NCI-H187 (cell line): ENCODE measurements at places on chromosomes 5 and 9.

DNA sequence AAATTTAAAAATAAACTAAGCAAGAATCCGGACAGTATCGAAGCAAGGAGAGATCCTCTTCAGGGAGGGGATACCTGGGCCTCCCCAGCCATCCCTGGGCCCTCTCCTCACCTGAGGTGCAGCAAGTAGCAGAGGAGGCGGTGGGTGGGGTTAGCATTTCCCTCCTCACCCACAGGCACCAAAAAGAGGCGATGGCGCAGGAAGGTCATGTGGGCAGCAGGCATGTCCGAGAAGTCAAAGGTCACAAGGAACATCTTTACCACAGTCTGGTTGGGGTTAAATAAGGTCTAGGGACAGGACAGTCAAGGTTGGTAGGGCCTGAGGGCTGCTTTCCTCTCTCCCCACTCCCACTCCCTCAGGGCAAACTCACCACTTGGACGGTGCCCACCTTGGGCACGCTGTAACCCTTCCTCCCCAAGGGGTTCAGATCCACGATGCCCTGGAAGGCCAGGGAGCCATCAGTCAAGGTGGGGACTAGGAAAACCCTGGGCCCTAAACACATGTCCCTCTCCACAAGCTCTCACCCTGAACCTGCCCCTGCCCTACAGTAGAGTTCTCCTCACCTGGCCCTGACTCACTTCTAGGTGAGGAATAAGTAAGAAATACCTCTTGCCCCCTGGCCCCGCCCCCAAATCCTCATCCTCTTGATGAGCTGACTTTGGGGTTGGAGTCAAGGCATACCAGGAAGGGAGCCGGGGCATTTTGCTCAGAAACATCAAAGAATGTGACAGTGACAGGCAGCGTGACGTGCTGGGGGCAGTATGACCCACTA, 2.8 kb upstream of the STOML2 start:
- DNase-seq, result no peak

DNA sequence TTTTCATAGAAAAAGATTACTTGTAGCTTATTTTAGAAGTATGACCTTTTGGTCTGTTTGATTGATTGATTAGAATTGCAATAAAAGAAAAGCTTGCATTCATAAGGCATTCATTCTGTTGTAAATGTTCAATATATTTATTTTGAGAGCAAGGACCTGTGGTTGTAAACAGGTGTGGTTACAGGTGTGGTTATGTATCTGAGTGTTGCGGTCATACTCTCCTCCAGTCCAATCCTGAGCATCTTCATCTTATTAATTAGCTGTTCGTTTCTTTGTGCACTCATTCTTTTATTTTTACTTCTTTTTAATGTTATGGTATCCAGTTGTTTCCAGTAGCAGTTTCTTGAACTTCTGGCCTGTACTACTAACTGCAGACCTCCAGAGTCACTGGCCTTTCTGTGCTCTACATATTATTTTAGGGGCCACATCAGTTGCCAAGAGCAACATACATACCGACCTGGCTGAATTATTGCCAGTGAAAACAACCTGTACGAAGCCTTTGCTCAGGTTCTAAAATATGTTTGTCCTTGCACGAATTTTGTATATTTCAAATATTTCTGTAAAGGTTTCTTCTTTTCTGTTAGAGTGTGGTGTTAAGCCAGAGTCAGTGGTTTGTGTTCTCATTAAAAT, 128.7 kb downstream of the CDC42SE2 start:
- no peak for DNase-seq

DNA sequence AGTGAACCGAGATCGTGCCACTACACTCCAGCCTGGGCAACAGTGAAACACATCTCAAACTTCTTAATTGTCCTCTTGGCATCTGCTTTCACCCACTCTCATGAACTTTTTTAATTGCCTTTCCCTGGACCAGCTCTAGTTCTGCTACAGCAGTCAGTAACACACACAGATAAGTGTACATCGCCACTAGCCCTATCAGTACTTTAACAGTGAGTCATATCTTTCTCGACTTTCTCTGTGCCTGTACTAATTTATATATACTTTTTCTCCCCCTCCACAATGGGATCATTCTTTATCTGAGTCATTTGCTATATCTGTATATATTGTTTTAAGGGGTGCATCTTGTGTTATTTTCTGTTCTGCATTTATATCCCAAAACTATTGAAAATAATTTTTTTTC, 6.7 kb downstream of the CDC37L1 start:
- DNase-seq, result no peak

DNA sequence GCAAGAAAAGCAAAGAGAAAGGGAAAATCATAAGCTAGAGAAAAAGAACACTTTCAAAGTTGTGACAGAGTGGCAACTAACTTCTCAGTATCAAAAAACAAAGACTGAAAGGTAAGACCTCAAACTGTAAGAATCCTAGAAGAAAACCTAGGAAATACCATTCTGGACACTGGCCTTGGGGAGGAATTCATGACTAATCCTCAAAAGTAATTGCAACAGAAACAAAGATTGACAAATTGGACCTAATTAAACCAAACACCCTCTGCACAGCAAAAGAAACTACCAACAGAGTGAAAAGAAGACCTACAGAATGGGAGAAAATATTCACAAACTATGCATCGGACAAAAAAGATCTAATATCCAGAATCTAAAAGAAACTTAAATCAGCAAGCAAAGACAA, 79.1 kb downstream of the FEM1C start:
- no peak for DNase-seq

DNA sequence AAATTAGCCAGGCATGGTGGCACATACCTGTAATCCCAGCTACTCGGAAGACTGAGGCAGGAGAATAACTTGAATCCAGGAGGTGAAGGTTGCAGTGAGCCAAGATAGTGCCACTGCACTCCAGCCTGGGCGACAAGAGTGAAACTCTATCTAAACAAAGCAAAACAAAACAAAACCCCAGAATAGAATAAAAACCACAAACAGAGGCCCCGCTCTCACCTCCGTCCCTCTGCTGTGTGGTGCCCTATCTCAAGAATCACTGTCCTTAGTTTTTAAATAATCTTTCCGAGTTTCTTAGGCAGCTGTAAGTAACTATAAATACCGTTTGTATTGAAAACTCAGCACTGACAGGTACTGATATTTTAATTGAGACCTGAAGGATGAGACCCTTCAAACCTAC, 42.7 kb upstream of the IER5L start:
- no peak for DNase-seq

GRCh38 chr5:134517553-134517952, 7.9 kb upstream of the JADE2 start:
- no peak for DNase-seq

- DNase-seq, result no peak
These were observed 240.6 kb downstream of the MARCHF11 start for GRCh38 chr5:15938961-15939360.

- DNase-seq, result no peak
These were observed 830 bp downstream of the ADAMTSL1 start for GRCh38 chr9:18474783-18475182.

GRCh38 chr5:83516377-83516776, 44.8 kb downstream of the VCAN start:
- DNase-seq, result no peak

- DNase-seq, result no peak
These were observed 20.6 kb downstream of the GLRX start for GRCh38 chr5:95801961-95802360.

DNA sequence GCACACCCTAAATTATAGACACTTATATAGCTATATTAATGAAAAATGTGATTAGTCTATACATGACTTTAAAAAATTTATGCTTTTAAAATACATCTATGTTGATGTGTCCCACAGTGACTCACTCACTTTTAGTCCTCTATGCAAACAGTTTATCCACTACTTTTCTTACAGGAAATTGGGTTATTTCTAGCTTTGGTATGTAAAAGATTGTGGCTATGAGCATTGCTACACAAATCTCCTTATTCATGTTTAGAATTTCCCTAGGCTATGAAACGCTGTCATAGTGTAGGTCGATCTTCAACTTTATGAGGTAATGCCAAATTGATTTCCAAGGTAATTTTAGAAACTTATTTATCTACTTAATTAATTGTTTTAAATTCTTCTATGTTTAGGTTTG, 687.4 kb downstream of the PRR16 start:
- DNase-seq, result no peak

- no peak for DNase-seq
These were observed 144.2 kb downstream of the MLLT3 start for GRCh38 chr9:20477940-20478620.

DNA sequence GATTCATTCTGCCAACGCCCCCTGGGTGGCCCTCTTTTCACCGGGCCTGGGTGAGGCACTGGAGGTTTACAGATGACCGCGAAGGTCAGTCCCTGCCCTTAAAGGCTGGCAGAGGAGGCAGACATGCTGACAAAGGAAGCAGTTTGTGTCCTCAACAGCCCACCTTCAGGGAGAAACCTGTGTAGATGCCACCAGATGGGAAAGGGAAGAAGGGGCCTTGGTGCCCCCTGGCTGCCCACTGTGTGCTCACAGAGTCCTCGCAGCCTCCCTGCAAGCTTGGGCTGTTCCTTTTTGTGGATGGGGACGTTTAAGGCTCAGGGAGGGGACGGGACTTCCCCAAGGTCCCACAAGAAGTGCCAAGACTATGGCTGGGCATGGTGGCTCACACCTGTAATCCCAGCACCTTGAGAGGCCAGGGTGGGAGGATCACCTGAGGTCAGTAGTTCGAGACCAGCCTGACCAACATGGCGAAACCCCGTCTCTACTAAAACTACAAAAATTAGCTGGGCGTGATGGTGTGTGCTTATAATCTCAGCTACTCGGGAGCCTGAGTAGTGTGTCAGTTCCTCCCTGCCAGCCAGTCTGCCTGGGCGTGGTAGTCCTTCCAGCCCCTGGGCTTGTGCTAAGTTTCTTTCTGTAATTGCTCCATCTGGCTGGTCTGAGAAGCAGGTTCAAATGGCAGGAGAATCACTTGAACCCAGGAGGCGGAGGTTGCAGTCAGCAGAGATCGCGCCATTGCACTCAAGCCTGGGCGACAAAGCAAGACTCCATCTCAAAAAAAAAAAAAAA, 36.2 kb downstream of the NEK6 start:
- no peak for DNase-seq

GRCh38 chr9:94981723-94982090, 255.2 kb downstream of the AOPEP start:
- no peak for DNase-seq

DNA sequence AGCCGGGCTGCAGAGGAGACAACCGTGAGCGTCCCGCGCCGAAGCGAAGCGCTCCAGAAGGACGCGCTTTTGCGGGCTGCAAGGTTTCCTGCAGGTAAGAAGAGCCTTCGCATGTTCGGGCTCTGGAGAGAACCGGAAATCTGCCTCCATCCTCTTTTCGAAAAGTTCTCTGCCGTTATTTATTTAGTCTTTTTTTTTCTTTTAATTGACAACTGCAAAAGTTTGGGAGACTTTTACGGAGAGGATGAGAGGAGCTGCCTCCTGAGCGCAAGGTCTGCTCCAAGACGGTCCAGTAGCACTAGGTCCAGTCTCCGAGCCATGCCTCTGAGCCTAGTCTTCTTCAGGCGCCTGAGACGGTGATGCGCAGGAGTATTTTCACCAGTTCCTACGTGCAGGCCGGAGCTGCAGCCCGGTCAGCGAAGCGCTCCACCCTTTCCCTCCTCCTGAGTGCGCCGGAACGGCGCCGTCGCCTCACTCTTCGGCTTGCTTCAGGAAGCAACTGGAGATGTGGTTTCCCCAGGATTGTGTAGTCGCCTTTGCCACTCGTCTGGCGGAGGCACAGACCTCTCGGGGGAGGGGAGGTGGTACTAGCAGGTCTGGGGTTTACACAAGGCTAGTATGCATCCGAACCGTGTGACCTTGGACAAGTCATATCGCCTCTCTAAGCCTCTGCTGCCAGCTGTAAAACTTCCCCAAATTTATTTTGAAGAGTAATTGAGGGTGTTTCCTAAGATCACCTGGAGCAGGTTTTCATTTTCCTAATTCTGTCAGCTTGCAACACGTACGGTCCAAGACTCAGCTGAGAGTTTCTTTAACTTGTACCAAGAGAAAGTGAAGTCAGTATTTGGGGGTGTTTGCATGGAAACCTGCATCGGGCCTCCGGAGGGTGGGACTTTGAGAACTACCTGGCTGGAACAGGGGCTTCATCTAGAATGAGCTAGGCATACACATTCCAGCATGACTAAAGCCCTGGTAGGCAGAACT, 4.5 kb downstream of the POU4F3 start:
- no peak for DNase-seq

DNA sequence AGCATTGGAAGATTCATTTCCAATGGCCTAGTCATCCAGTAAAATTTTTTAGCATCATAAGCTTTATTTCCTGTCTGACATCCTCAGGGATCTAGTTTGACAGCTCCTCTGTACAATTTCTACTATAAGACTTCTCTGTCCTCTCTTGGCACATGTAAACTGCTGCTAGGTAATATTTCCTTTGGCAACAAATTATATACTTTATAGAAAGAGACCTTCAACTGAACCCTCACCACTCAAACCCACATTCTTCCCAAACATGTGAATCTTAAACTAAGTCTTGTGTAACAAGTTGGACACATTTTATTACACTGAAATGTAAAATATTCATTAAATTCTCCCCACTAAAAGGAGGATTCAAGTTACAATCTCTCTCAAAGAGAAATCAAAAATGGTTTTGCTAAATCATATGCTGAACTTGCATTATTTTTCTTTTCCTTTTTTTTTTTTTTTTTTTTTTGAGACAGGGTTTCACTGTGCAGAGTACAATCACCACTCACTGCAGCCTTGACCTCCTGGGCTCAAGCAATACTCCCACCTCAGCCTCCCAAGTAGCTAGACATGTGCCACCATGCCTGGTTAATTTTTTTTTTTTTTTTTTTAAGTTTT, 36.9 kb downstream of the SCAI start:
- DNase-seq, result no peak

- DNase-seq, result no peak
These were observed at the start of gene FBP1 for GRCh38 chr9:94639061-94639998. FBP1 (minus strand) TSS chr9:94639518; CDS start chr9:94639310, 208 bp downstream.

- DNase-seq, result no peak
These were observed 809.3 kb upstream of the CDH6 start for GRCh38 chr5:30384171-30384570.
